ENCODE measurements at places on chromosomes 4 and X.
A peak's percentile ranks its signal among the peaks of the same experiment; 100 is the strongest.

DNA sequence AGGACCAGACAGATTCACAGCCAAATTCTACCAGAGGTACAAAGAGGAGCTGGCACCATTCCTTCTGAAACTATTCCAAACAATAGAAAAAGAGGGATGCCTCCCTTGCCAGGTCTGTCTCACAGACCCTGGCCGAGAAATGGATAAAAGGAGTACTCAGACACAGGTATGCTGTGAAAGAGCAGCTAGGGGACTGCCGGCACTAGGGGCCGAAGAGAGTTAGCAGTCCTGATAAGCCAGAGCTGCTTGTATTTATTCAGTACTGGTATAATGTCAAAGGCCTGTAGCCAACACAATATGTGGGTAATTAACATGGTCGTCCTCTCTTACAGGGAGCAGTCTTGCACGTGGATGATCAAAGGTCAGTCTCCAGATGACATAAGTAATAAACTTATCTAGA is 1042.1 kb upstream of the LCORL start:
- no peak for DNase-seq

GRCh38 chrX:30270639-30271038 is 23.7 kb downstream of the MAGEB1 start:
- DNase-seq: no peak

- no peak for DNase-seq
Measured at GRCh38 chr4:185902654-185903053, 90.7 kb upstream of the SORBS2 start.

DNA sequence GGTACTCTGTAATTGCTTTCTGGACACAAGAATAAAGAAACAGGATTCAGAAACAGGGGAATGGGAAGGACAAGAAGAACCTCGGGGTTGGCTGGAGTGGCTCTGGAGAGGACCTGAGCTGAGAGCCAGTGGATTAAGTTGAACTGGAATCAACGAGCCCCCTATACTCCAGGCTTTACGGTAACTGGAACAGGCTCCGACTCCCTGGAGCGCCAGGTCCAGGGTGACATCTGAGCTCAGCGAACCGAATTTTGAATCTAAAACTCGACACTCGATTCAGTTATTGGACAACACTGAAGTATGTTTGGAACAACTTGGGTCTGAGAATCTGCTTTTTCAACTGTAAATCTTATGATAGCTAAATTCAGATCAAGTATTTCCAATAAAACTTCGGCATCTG is 23.9 kb downstream of the HMX1 start:
- DNase-seq: no peak

DNA sequence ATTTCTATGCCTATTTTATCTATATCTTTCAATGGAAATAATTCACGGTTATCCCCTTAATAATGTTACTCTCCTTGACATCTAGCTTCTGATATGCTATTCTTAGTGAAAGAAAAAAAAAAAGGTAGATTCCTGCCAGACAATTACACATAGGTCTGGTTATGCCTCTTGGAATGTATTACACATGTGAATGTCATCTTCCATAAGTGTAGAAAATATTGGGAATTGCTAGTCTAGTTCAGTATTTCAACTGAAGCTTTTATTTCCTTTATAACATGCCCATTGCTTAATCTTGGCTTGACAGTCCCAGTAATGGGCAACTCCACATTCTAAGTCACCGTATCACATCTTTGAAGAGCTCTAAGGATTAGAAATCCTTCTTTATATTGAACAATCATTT is 25.4 kb upstream of the PPP1R2C start:
- no peak for DNase-seq

DNA sequence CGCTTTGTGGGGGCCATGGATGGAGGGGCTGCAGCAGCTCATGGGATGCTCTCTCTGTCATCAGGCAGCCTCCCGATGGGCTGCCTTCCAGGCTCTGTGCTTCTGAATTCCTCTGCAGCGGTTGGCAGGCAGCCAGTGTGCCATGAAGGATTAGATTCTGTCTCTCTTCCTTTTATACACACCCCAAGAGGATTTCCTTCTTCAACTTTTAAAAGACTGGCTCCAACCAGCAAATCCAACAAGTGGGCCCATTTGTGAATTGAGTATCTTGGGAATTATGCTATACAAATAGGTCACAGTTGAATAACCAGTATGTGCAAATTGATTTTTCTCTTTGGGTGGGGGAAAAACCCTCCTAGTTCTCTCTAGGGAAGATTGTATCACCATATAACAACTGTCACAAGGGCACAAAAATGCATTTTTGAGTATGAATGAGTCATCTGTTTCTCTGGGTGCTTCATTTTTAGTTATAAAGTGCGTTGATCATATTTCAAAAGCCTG is 96.8 kb upstream of the FAT1 start:
- DNase-seq: no peak

GRCh38 chrX:69107231-69107739 is 58.0 kb downstream of the PJA1 start:
- DNase-seq: no peak

- no peak for DNase-seq
Measured at GRCh38 chr4:169621731-169622492, 1.5 kb downstream of the CLCN3 start.

DNA sequence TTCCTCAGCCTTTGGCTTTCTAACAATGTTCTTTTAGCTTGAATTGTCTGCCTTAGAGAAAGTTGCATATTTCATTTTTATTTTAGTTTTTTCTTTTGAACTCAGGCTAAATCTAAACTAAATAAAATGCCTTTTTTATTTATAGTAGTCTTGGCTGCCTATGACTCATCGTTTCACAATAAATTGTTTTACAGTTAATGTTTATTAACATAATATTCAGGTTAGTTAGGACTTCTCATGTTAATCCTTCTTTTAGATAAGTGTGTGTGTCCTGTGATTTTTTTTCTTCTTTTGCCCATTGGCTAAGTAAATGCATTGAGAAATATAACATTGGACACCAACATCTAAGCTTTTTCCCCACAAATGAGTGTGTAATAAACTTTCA is 1.6 kb downstream of the RP2 start:
- DNase-seq: no peak

- no peak for DNase-seq
Measured at GRCh38 chrX:153336121-153336894, 2.4 kb downstream of the ZNF275 start.

GRCh38 chr4:158566860-158567259 is 45.2 kb downstream of the RXFP1 start:
- no peak for DNase-seq

- no peak for DNase-seq
Measured at GRCh38 chr4:40829586-40829985, 79.8 kb downstream of the NSUN7 start.

DNA sequence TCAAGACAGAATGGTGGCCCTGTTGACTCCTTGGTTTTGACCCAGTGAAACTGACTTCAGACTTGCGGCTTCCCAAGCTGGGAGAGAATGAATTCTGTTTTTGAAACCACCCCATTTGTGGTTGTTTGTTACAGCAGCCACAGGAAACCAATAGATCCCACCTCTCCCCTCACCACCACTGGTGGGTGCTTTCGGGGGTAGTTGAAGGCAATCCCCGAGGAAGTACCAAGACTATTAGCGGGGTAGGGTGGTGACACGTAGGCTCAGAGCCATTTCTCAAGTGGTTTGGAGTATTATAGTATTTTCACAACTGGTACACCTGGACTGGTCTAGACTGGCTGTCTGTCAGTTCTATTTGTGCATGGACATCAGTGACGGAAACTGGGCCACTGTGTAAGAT is 189.1 kb upstream of the RBPJ start:
- no peak for DNase-seq

- DNase-seq: no peak
Measured at GRCh38 chr4:14188214-14188613, 560.7 kb upstream of the BOD1L1 start.

DNA sequence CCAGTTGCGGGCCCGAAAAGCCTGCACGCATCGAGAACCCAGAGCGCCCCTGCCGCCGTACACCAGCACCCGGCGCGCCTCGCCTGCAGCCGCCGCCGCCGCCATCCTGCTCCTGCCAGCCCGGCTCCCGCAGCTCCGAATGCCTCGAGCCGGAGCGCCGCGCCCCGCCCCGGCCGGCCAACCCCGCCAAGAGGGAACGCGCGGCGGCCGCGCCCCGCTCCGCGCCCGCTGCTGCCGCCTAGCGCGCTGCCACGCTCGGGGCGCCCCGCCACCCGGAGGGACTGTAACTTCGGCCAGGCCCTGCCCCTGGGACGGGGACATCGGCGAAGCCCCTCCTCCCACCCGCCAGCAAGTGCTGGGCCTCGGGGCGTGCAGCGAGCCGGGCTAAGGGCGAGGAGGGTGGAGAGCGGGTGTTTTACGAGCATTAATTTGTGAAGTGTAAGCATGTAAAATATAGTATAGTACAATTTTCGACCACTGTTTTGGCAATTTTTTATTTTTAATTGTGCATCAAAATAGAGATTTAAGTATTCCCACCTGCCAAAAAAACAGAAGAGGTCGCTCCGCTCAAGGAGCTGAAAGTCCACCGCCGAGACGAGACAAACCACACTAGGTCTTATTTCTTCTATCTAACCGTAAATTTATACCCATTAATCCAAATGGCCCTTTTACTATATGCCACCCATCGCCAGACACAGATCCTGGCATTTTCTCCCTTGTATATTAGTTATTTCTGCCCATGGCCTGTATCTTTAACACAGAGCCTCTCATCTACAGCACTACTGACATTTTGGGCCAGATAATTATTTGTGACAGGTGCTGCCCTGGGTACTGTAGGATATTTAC is at the start of gene QDPR:
QDPR (minus strand) TSS at position 141 of the 846 bp plus-strand sequence; CDS start at position 105, 36 bp downstream.
- DNase-seq: peak; percentile 67

- DNase-seq: no peak
Measured at GRCh38 chr4:25938787-25939186, 24.8 kb downstream of the SMIM20 start.

GRCh38 chr4:3255611-3256186 is 6.7 kb downstream of the MSANTD1 start:
- DNase-seq: no peak

DNA sequence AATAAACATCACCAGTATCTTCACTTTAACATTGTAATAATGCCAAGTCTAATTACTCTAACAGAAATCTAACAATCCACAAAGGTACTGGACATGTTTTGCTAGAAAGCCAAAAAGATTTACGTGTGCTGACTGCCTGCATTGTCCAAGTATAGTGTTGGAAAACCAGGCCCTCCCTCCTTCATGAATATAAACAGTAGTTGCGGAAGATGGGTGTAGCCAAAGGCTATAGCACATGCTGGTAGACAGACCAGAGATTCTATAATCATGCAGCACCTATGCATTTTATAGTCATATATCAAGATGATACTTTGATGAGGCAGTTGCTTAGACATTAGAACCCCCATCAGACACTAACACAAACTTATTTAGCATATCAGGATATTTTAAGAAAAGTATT is 22.6 kb downstream of the ZNF280C start:
- no peak for DNase-seq

DNA sequence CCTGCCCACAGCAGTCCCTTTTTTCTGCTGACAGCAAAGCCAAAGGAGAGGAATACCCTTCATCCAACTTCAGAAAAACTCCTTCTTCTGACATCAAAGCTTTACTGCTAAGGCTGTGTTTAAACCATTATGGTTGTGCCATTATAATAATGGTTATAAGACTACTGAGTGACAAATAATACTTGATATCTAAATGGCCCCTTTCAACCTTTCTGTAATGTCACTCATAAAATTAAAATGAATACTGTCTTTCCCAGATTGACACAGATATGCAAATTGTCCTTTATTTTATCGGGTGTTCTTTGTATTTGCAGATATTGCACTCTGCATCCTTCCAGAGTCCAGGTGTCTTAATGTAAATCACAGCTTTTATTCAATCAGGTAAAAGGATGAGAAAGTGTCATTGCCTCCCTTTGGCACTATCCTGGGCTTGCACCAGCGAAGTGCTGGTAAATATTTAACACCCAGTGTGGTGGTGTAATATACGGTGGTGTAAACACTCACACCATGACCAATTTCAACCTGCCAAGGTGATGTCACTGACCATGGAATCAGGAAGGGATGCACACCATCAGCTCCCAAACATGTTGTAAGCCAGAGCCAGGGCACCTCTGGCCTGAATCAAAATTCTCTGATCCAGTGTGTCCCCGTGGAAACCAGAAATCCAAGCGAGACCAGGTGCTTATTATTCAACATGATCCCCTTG is 139.4 kb upstream of the TENM3 start:
- DNase-seq: no peak

DNA sequence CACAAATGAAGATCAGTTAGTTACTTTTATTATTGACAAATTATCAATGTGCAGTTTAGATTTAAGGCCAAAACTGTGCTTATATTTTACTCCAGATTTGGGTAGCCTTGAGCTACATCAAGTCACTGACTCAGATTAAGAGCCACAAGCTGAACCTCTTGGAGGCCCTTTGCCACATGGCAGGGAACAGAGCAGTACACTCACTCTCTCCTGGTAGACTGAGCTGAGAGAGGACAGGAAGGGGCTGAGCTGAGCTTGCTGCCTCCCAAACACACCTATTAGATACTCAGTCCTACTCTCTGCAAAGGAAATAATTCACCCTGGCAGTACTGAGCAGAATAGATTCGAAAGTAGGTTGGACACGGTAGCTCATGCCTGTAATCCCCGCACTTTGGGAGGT is 7.8 kb downstream of the STAP1 start:
- DNase-seq: no peak

- no peak for DNase-seq
Measured at GRCh38 chr4:152643153-152644035, 36.4 kb downstream of the TMEM154 start.

- DNase-seq: no peak
Measured at GRCh38 chr4:164807611-164808010, 53.7 kb downstream of the SMIM31 start.

GRCh38 chrX:1398431-1399340 is 6.8 kb upstream of the SLC25A6 start:
- DNase-seq: no peak

- DNase-seq: no peak
Measured at GRCh38 chr4:174550541-174550940, 28.3 kb upstream of the HPGD start.

GRCh38 chr4:37549041-37549440 is 137.1 kb downstream of the RELL1 start:
- DNase-seq: no peak

GRCh38 chr4:73732759-73733431 is 7.5 kb upstream of the CXCL8 start:
- no peak for DNase-seq

- DNase-seq: no peak
Measured at GRCh38 chr4:53490161-53490956, 100.9 kb downstream of the LNX1 start.

DNA sequence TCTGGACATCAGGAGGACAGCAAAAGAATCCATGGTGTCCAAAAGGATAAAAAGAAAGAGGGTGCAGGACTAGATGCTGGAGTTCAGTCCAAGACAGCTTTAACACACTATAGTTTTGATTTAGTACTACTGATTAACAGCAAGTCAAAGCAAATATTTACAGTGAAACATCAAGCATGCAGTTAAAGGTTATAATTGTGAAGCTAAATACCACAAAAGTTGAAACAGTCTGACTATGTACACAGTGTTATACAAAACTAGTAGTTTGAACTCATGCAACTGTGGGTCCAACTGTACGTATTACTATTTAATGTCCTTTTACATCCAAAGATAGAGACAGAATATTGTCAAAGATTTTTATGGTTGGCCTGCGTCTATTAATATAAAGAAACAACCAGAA is 57.6 kb downstream of the CHIC2 start:
- DNase-seq: no peak
